ENCODE measurements at places on chromosomes 11 and 22.
A peak's percentile ranks its signal among the peaks of the same experiment; 100 is the strongest.

DNA sequence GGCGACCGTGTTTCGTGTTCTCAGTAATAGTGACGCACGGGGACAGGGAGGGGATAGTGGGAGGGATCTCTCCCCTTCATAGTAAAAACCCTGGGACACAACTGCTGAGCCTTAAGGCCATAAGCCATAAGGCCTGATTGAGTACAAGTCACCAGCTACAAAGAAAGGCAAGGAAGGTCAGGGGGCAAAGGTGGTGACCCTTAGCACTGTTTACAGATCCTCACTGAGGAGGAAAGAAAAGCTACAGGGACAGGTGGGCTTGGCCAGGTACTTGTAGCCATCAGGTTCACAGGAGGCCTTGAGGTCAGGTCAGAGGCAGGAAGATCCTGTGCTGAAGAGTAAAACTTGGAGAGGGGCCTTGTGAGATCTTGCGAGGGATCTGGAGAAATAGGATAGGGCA is 15.1 kb upstream of the AMPD3 start:
- DNase-seq, result no peak

GRCh38 chr11:119316016-119316728 is 758 bp downstream of the MCAM start:
- no peak for DNase-seq

DNA sequence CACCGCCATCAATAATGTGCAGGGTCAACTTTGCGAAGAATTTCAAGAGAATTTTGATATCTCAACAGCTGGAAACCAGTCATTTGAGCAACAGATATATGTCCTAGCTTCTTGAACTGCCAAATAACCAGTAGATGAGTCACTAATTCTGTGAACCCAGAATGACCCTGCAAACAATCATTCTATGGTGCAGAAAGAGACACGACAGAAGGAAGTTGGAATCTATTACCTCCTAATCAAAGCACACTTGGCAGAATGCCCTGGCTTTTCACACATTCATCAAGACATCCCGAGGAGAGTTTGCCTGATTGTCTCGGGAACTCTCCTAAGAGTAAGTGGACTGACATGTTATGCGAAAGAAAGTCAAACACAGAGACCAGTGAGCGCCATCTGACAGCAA is 621.1 kb downstream of the OPCML start:
- no peak for DNase-seq

DNA sequence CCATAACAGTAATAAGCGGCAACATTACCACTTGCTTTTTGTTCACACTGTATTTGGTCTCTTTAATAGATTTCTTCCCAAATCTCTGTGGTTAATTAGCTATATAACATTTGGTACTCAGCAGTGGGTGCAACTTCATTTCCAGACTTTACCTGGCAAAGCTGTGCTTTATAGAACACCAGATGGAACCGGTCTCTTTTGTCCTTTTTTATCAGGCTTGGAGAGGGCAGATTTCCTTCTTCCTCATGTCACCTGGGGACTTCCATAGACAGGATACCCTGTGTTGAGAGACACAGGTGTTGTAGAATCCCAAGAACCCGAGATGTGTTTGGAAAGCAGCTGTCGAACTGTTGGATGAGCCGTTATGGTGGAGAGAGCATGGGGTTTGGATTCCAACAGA is 393.7 kb downstream of the NTM start:
- no peak for DNase-seq

DNA sequence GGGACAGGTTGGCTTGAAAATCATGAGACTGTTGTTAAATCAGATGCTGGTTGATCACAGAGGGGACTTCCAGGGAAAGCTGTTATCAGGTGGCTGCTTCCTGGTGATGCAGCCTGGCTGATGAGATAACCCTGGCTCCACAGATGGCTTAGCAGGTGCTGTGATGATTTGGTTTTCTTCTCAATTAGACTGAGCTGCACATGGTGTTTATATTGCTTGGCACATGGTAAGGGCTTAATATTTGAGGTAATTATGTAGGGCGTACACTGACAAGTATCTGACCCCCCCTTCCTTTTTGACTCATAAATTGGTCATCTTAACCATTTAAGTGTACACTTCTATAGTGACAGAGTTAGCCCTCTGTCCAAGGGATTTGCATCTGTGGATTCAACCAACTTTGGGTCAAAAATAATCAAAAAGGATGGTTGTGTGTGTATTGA is 7.0 kb downstream of the RPS3 start:
- peak; percentile 26 for DNase-seq

- DNase-seq, result no peak
Observed at GRCh38 chr22:24744638-24745037, 29.9 kb downstream of the PIWIL3 start.

DNA sequence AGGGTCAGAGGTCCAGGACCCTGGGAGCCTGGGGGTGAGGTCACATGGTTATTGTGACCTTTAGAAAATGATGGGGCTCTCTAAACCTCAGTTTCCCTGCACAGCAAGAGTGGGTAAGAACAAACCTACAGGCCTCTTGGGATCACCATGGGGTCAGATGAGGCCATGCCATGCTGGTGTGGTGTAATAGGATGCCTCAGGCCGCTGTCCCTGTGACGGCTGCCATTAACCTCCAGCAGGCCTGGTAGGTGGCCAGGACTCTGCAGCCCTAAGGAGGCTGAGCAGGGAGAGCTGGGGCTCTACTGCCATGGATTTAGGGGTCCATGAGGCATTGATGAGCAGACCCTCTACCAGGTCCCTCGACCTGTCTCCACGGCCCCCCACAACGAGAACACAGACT is 265.5 kb downstream of the CTTN start:
- no peak for DNase-seq

DNA sequence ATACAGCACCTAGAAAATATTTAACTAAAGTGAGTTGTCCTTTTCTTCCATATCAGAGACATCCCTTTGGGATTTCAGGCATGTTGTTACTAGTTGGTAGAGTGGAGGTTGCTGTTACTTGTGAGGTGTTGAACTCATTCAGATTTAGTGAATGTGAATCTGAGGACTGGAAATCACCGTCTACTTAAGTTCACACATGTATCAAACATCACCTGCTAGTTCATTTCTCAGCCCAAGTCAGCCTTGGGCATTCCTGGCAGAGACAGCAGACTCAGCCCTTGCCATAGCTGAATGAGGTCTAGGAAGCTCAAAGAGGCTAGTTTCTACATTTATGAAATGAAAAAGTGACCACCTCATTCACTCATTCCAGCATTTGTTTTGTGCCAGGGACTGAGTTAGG is 9.7 kb downstream of the KDELR3 start:
- no peak for DNase-seq

DNA sequence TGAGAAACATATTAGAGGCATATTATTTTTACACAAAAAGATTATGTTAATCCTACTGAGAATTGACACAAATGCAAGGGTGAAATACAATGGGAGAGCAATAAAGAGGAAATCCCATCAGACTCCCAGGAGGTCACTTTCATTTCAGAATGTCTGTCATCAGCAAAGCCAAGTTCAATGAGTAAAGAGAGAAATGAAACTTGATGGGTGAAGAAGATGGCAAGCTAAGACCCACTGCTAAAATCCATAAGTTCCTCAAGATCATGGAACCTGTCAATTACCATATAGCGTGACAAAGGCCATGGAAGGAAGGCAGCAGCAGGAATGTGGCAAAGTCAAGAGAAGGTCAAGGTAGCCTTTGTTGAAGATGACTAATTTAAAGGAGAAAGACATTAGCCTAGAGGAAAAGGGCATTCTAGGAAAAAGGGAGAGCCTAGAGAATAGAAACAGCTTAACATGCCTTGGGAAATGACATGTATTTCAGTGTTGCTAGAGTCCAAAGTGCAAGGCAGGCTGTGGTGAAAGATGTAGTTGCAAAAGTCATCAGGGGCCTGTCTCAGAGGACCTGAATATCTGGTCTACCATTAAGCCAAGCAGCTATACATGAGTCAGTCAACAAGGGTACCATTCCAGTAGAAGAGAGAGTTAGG is 43.1 kb downstream of the FAM168A start:
- DNase-seq, result no peak

DNA sequence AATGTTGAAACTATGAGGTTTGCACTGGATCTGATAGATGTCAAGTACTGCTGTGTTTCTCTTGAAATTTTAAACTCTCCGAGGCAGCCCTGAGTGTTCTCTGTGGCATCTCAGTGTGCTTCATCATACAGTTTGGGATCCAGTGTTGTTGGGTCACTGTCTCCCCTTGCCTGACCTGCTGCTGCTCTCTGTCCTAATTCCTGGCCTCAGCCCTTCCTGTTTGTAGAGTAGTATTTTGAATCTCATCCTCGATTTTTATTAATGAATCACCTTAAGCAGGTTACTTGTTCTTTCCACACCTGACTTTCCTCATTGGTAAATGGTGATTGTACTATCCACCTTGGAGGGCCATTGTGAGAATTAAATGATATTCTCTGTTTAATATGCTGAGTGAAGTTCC is 70.7 kb upstream of the PAX6 start:
- no peak for DNase-seq

DNA sequence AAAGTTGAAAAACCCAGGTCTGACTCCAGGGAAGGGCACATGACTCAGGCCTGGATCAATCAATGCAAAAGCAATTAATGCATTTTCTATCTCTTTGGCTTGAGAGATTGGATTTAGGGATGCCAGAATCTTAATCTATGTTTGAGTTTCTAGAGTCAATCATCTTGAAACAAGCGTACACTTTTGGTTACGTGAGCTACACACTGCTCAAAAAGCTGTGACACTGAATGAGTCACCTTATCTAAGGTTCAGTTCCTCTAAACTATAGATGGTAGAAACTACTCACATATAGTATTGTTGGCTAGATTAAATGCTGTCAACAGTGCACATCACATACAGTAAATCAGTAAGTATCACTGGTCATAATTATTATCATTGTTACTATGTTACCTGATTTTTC is 24.2 kb downstream of the MRE11 start:
- DNase-seq, result no peak
